ENCODE measurements at places on chromosomes 4 and X.
A peak's percentile ranks its signal among the peaks of the same experiment; 100 is the strongest.

DNA sequence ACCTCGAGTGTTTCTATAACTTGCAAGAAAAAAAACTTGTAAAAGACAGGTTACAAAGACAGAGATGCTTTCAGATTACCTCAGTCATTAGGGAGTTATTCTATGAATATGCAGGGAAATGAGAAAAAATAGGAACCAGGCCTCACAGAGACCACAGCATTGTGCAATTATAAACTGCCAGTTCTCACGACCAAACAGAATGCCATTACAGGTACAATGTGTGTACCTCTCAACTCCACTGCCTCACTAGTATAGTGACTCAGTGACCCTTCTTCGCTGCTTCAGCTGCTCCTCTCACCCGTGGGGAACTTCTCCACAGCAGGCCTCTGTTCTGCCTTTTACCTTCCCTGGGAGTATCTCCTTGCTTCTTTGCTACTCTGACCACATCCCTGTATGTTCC lies 2.3 kb upstream of the HTATSF1 start:
- DNase-seq: no peak

DNA sequence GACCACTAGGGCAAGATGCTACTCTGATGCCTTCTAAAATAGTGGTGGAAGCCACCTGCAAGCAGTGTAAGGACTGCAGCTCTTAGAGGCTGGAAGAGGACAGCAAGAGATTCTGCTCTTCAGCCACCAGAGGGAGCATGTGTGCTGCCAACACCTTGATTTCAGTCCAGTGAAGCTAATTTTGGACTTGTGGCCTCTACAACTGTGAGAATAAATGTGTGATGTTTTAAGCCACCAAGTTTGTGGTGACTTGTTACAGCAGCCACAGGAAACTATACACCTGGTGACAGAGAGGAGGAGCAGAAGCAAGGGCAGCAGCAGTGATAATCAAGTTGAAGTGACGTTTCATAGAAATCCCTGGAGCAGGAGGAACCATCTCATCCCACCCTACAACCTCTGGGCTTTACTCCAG lies 55.9 kb downstream of the FGFBP1 start:
- peak; percentile 79 for DNase-seq

DNA sequence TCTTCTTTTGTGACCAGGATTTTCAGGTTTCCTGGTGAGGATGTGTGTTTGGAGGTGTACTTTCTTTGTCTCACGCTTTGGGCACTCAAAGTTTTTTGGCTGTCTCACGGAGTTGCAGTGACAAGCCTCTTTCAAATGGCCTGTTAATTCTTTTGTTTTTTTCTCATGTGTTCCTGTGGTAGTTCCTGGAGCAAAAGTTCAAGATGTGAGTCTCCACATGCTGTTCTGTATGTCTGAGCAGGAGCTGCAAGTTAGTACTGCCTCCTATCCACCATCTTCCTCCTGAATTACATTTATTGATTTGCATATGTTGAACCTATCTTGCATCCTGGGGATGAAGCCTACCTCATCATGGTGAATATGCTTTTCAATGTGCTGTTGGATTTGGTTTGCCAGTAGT lies 118.5 kb downstream of the VSIG4 start:
- DNase-seq: no peak

DNA sequence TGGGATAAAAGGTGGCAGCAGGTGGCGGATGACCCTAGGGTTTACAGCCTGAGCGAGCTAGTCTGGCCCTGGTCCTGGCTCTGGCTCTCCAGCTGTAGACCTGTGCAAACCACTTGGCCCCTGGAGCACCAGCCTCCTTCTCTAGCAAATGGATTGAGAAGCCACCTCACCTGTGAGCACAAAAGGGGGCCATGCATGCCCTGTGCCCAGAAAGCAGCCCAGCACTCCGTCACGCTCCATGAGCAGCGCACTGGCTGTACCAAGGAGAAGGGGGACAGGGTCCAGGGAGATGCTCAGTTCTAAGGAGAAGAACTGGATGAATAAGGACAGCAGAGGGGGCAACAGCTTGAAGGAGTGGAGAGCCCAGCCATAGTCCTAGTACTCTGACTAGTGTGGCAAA lies 46.9 kb upstream of the C4orf50 start:
- no peak for DNase-seq

DNA sequence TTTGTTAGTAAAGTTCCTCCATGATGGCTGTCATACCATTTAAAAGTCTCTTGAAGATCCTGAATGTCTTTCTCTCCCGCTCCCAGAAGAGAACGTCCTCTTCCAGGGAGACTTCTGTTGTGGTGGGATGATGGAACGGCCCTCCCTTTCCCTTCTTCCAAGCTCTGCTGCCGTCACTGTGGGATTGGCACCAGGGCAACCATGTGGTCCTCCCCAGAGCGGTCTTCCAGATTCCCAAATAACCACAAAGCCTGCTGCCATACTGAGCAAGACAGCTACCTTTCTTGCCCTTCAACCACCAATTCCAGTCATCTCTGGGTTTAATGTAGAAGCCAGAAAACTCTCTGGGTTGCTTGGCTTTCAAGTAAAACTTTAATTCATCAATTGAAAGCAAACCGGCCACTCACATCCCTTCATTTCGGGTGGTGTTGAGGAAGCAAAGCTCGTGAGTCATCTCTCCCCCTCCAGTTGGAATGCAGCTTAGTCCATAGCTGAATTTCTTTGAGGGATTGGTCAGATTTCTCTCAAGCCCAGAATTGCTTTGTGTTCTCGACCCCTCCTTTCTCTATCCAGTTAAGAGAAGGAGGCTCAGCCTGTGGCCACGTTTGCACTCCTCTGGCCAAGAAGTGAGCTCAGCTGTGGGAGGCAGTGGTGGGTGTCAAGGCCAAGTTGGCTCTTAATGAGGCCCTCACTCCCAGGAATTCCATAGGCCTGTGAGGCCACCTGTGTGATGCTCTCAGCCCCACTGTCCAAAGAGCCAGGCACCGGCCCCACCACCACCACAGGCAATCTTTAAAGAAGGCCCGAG lies 36.9 kb downstream of the FHDC1 start:
- DNase-seq: no peak

DNA sequence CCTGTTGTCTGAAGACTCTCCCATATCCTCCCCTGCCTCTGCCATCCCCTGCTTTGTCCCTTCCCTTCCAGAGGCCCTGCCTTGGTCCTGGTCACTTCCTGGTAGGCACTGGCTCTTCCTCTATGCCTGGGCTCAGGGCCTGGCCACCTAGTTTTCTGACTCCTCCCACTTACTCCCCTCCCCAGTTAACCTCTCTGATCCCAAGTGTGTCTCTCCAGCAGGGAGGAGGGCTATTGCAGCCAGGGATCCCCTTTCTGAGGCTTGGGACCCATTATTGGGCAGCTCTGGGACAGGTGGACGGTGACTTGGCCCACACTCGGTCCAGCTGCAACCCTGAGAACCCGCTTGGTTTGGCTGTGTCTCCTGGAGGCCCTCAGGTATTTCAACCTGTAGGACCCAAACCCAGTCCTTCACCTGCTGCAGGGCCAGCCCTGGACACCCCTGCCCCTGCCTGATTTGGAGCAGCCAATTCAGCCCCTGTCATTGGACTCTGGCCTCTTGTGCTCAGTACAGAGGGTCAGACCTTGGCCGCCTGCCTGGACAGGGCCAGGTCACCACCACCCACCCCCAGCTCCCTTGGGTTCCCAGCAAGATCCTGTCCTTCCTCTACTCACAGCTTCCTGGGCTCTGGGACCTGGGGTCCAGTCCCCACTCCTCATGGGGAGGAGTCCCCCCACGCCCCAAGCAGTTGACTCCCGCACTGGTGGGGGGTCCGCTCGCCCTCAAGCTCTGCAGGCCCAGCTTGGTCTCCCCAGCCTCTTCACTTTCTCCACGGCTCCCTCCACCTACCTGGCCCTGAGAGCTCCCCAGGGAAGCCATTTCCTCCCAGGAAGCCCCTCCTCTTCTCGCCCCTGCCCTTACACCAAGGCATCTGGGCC lies 1.1 kb upstream of the SH3BP2 start:
- DNase-seq: no peak

DNA sequence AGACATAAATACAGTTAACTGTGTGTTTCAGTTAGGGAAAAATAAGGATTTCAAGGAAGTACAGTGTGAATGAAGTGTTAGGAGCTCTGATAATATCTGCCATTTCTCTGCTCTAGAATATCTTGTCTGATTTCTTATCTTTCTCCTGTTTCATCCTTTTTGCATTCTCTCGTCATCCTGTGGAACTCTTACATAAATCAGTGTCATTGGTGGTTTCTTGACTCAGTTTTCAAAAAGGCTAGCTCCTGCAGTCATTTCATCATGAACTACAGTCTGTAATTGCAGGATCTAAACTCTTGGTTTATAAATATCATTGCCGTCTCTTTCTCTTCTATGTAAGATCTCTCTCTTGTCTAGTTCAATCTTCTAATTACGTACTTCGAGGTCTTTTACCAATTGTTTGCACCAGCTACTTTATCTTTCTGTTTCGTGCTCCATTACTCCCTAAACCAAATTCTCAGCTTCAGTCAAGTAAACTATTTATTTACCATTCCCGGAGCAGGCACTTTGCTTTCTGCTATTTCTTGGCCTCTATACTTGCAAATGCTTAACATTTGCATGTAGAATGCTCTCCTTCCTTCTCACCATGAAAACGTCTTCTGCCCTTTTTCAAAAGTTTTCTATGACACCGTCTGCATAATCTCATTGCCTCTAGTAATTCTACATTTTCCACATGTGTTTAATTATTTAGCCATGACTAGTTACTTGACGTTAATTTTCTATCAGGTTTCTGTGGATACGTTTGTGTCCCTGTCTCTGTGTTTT lies 294.0 kb downstream of the TENM3 start:
- no peak for DNase-seq

DNA sequence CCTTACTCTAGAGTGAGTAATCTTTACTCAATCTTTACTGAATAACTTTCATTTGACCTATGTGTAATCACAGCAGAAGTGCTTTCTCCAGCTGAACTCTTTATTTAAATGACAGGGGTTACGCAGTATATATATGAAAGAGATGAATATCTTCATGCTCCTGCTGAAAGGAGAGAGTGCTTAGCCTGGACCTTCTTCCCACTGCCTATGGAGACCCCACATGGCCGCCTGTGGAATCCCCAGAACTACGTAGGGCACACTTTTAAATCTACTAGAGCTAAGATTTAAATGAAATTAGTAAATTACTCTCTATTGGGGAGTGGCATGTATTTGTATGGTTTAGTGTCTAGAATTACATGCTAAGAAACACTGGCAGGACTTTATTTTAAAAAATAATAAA lies 391.2 kb downstream of the ANKRD50 start:
- DNase-seq: no peak

GRCh38 chr4:26496207-26496783 lies 6.0 kb upstream of the CCKAR start:
- no peak for DNase-seq

DNA sequence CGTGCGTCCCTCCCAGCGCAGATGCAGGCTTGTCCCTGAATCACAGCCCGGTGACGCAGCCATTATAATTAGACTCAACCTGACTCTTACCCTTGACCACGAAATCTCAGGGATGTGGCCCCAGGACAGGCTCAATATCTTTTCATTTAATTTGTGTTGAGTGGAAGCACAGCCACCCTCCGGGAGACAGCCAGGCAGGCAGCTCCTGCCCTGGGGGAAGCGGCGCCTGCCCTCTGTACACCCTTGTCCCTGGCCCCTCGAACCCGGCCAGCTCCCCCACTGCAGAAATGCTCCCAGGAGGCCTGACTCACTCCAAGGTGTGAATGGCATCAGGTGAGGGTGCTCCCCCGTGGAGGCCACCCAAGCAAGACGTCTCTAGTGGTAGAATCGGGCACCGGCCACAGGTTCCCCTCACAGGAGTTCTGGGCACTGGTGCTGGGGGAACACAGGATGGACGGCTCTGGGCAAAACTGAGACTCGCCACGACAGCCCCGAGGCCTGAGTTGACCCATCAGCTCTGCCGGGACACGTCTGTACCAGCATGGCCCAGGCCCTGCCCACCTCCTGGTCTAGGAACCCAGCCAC lies 2.7 kb downstream of the CPLX1 start:
- DNase-seq: no peak

DNA sequence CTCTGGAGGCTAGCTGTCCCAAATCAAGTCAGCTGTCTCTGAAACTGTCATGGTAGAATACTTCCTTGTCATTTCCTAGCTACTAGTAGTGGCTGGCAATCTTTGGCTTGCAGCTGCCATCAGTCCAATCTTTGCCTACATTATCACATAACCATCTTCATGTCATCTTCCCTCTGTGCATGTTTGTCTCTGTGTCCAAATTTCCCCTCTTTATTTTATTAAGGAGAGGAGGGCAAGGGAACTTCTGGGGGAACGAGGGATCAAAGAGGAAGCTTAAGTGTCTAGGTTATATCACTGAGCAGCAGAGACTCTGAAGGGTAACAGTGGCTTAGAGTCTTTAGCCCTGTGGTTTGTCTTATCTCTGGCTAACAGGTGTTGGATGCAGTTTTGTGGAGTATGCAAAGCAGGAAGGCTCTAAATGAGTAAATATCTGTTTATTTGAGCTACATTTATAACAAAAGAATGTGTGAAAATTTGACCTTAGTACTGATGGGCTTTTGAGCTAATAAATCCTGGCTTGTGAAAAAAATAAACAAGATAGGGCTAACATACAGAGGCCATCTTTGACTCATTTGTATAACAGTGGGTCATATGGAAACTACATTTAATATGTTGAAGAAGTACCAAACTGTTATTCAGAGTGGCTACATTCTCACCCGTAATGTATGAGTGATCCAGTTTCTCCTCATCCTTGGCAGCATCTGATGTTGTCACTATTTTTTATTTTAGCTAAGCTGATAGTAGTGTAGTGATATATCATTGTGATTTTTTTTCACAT lies 49.4 kb upstream of the ENOX2 start:
- DNase-seq: no peak

DNA sequence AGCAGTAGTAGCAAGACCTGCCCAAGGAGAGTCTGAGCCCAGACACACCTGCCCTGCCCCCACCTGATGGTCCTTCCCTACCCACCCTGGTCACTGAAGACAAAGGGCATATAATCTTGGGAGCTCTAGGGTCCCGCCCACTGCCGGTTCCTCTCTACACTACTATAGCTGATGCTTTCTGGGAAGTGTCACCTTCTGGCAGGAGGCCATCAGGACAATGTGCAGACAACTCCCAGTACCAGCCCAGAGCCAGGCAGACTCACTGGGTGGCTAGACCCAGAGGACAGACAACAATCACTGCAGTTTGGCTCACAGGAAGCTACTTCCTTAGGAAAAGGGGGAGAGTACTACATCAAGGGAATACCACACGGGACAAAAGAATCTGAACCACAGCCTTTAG lies 312.7 kb downstream of the SPRY1 start:
- no peak for DNase-seq

- DNase-seq: no peak
Measured at GRCh38 chr4:8173492-8174242, 15.1 kb upstream of the ABLIM2 start.

GRCh38 chr4:102564399-102565059 lies 63.4 kb downstream of the NFKB1 start:
- no peak for DNase-seq

GRCh38 chr4:6365545-6366086 lies 96.0 kb downstream of the WFS1 start:
- DNase-seq: no peak

DNA sequence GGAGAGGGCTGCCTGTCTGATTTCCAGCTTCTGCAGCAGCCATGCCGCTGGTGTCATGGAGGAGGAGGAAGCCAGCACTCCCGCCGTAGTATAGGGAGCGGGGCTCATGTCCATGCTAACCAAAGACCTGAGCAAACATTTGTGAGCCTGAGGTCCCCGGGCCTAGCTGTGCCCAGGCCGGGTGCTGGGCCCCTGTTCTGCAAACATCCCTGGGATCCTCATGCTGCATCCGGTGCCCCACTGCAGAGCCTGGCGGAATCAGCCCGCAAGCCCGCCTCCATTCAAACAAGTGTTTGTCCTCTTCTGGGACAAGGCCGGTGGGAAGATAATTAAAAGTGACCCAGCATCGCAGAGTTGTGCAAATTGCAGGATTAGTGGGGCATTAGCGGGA lies 106.3 kb downstream of the SORCS2 start:
- no peak for DNase-seq

- peak; percentile 36 for DNase-seq
Measured at GRCh38 chr4:103091601-103092223, 7.9 kb downstream of the BDH2 start.

Data from immature natural killer cell (primary cell).